ENCODE measurements at places on chromosomes 1 and 21. TPM values are rescaled to one million over a fixed set of nuclear protein-coding genes. Genes with fewer than 3 reads are reported as not detected.

The HHIPL2 gene
- total RNA-seq: not detected

DNA sequence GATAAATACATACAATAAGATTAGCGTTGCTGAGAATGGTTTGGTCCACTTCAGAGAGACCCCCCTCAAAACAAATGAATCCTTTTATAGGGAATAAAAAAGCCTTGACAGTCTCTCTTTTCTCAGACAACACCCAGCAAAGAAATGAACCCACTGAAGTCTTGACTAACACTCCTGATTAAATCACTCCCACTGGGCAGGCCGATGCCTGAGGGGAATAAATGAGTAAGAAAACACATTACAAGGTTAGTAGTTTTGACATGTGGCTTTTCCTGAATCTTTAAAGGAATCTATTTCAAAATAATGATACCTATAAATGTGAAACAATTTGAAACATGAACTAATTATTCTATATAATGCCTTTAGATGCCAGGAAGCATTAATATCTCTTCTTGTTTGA, 146.9 kb upstream of the POGK start:
- no peak overlapping the region for H3K4me3 ChIP-seq
- no peaks in the 10 kb centered on the region for H3K36me3 ChIP-seq
- no peak for DNase-seq
- no peaks in the 10 kb centered on the region for H3K27me3 ChIP-seq
- no peaks in the 10 kb centered on the region for H3K4me1 ChIP-seq

DNA sequence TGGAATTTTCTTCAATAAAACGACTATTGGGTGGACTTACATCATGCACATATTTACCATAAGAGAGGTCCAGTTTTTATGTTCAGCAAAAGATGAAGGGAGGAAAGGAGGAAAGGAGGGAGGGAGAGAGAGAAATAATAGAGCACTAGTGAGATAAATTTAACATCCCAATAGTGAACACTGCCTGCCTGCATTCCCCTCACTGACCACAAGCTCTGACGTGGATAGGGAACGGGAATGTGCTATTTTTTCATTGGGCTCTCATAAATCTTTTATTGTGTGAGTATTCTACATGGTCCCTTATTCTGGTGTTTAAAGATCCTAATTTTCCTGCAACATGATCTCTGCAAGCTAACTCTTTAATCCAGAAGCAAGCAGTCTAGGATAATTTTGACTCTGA, 82.1 kb downstream of the TTC3 start:
- no peaks in the 10 kb centered on the region for H3K4me1 ChIP-seq
- no peak overlapping the region for H3K27ac ChIP-seq
- no peaks in the 10 kb centered on the region for H3K36me3 ChIP-seq
- no peaks in the 10 kb centered on the region for H3K27me3 ChIP-seq

The LMOD1 gene
- total RNA-seq: 126 TPM

DNA sequence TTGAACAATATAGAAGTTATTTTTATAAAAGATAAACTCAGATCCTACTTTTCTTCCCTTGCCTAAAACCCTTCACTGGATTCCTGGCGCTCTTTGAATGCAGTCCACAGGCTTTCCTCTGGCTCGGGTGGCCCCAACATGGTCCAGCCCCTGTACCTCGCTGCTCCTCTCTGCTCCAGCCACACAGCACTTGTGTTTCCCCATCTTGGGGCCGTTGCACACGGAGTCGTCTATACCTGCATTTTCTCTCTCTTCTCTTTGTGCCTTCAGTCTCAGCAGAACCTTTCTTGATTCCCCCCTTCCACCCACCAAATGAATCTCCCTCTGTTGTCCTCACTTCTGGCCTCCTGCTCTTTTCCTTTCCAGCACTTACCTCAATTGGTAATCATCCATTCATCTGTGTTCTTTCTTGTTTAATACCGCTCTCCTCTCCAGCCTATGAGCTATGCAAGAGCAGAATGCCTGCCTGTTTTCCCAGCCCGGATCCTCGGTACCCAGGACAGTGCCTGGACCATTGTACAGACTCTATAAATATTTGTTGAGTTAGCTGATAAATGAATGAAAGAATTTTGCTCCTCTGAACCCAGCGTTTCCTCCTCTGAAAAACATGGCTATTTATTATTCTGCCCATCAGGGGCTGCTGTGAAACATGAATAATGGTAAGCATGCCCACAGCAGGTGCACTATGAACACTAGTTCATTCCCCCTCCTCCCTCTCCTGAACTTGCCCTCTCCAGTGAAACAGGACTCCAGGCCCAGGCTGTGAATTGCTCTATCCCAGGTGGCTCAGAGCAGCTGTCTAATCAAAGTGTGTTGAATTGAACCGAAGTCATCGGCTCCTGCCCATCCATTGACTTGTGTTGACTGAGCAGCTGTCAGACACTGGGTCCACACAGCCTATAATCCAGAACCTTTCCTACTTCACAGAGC, 266.9 kb downstream of the PTPRU start:
- no peaks in the 10 kb centered on the region for H3K36me3 ChIP-seq
- no peaks in the 10 kb centered on the region for H3K27me3 ChIP-seq
- no peak overlapping the region for H3K4me3 ChIP-seq
- no peak for DNase-seq
- H3K27ac ChIP-seq: no peak overlapping the region
- H3K4me1 ChIP-seq: no peaks in the 10 kb centered on the region

DNA sequence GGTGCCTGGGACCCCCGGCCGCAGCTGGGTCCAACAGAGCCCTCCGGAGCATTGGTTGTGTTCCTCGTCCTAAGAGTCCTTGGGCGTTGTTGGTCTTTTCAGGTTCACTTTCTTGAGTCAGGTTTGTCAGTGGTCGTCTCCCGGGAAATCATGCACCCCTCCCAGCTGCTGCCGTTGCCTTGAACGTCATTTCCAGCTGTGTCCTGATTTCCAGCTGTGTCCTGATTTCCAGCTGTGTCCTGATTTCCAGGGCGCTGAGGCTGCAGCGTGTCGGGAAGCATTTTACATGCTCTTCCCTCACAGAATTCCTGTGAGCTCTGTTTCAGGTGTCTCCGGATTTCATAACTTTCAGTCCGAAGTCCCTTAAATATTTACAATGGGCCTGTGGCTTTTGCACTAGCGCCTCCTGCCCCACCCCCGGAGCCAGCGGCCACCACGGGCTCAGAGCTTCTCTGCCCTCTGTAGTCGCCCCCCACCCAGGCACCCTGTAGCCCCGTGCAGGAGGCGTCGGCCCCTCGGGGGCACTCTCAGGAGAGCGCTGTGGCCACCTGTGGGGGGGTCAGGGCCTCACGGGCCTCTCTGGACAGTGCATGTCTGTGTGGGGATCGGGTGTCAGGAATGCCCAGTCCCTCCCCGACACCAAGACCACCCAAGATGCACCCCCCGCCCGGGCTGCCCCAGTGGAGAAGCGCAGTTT, 66.7 kb downstream of the COL18A1 start:
- H3K36me3 ChIP-seq: peaks cover 19% of the 10 kb centered on the region
- no peaks in the 10 kb centered on the region for H3K27me3 ChIP-seq
- H3K4me1 ChIP-seq: no peaks in the 10 kb centered on the region
- H3K4me3 ChIP-seq: no peak overlapping the region
- H3K27ac ChIP-seq: peak overlapping the region; percentile 89
- DNase-seq: peak; percentile 45

GRCh38 chr1:99656701-99657100, 10.8 kb downstream of the PALMD start:
- H3K36me3 ChIP-seq: no peaks in the 10 kb centered on the region
- no peak for DNase-seq
- peaks cover 35% of the 10 kb centered on the region for H3K4me1 ChIP-seq
- no peaks in the 10 kb centered on the region for H3K27me3 ChIP-seq
- H3K4me3 ChIP-seq: no peak overlapping the region

GRCh38 chr1:205266611-205267305, 39.0 kb downstream of the TMCC2 start:
- DNase-seq: no peak
- no peaks in the 10 kb centered on the region for H3K27me3 ChIP-seq
- no peaks in the 10 kb centered on the region for H3K4me1 ChIP-seq
- no peaks in the 10 kb centered on the region for H3K36me3 ChIP-seq

The PLPP3 gene
- total RNA-seq: 307 TPM

The CYP2J2 gene
- total RNA-seq: 17.8 TPM

DNA sequence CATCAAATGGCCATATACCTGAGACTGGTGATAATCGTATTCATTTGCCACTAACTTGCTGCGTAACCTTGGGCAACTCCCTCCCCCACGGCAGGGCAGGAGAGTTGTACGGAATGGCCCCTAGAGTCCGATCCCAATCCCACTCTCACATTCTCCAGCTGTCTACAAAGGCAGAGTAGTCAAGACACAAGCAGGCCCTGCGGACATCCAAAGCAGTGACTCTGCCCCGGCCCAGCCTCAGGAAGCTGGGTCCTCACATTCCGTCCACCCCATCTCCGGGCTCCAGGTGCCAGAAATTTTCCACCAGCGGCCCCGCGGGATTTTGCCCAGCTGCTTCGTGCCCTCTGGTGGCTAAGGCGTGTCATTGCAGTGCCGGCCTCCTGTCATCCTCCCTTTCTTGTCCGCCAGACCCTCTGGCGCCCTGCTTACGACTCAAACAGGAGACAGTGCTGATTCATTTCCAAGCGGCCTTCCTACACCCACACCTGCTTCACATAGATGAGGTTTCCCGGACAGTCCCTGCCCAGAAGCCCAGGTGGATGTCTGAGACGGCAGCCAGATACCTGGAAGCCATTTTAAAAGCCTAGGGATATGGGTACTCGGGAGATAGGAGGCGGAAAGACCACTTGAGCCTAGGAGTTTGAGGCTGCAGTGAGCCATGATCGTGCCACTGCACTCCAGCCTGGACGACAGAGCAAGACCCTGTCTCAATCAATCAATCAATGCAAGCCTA, 2.9 kb upstream of the S100A2 start:
- DNase-seq: peak; percentile 94
- peak overlapping the region; percentile 59 for H3K27ac ChIP-seq
- no peaks in the 10 kb centered on the region for H3K27me3 ChIP-seq
- peaks cover 37% of the 10 kb centered on the region for H3K4me1 ChIP-seq

- no peak for DNase-seq
- H3K4me3 ChIP-seq: no peak overlapping the region
- H3K27ac ChIP-seq: no peak overlapping the region
These were observed 41.3 kb downstream of the TTC13 start for GRCh38 chr1:230937371-230937770.

The IGSF9 gene
- total RNA-seq: not detected

The RAD54L gene
- total RNA-seq: not detected

GRCh38 chr21:41648591-41649031, 118.2 kb downstream of the RIPK4 start:
- H3K27me3 ChIP-seq: no peaks in the 10 kb centered on the region
- H3K27ac ChIP-seq: no peak overlapping the region
- no peak for DNase-seq
- no peaks in the 10 kb centered on the region for H3K36me3 ChIP-seq

DNA sequence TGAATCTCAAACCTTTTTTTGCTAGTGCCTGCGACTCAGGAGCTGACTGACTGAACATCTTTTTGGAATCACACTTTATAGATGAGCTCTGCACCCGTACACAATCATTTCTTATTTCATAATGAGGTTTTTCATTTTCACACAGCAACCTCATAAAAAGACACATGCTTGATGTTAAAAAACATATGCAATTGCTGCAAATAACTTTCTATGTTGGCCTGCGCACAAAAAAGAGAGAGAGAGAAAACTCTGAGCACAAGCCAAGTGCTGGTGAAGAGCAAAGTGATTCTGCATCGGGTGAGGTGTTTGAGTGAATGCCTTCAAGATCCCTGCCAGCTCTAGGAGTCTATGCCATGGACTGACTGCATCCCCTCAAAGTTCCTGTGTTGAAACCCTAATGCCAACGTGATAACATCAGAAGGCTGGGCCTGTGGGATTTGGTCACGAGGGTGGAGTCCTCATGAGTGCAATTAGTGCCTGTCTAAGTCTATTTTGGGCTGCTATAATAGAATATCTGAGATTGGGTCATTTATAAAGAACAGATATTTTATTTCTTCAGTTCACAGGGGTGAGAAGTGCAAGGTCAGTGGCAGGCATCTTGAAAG, 36.6 kb downstream of the C1orf87 start:
- H3K27ac ChIP-seq: no peak overlapping the region
- H3K4me3 ChIP-seq: no peak overlapping the region
- H3K4me1 ChIP-seq: no peaks in the 10 kb centered on the region
- no peaks in the 10 kb centered on the region for H3K36me3 ChIP-seq
- no peaks in the 10 kb centered on the region for H3K27me3 ChIP-seq

DNA sequence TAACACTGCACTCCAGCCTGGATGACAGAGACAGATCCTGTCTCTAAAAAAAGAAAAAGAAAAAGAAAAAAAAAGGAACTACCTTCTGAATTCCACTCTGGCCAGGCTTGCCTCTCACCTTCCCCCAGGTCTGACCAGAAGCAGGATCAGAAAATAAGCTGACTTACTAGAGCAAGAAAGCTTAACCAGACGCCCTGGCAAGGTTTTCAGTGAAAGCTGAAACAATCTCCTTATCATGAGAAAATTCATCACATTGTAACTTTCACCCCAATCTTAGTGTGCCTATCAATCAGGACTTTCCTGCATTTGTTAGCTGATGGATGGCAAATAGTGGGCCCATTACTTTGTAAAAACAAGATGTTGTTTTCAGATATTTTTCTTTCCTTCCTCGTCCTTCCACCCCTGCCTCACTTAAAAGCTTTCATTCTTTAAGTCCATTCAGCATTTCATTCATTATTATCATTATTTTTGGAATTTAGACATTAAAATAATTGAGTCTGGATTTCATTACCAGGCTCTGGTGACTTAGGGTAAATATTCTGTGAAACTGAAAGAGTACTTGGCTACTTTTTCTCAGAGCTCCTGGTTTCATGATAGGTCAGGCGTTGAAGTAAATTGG, 96.5 kb upstream of the CD34 start:
- no peaks in the 10 kb centered on the region for H3K36me3 ChIP-seq
- H3K4me3 ChIP-seq: no peak overlapping the region
- no peak for DNase-seq
- no peaks in the 10 kb centered on the region for H3K27me3 ChIP-seq
- H3K4me1 ChIP-seq: no peaks in the 10 kb centered on the region

GRCh38 chr1:85042413-85042812, 5.9 kb downstream of the MCOLN3 start:
- no peaks in the 10 kb centered on the region for H3K27me3 ChIP-seq
- H3K4me1 ChIP-seq: no peaks in the 10 kb centered on the region
- H3K27ac ChIP-seq: no peak overlapping the region

- no peaks in the 10 kb centered on the region for H3K36me3 ChIP-seq
- H3K4me1 ChIP-seq: peaks cover 20% of the 10 kb centered on the region
- H3K4me3 ChIP-seq: no peak overlapping the region
- no peak for DNase-seq
- no peaks in the 10 kb centered on the region for H3K27me3 ChIP-seq
- no peak overlapping the region for H3K27ac ChIP-seq
These were observed 2.6 kb upstream of the MFN2 start for GRCh38 chr1:11977625-11978024.
